ENCODE measurements at places on chromosomes 4 and X.

- no peak for DNase-seq
Measured at GRCh38 chr4:53863158-53863557, 201.2 kb downstream of the CHIC2 start.

GRCh38 chr4:15233626-15234025, 194.2 kb upstream of the C1QTNF7 start:
- DNase-seq: no peak

- no peak for DNase-seq
Measured at GRCh38 chr4:182547435-182547834, 304.2 kb downstream of the TENM3 start.

DNA sequence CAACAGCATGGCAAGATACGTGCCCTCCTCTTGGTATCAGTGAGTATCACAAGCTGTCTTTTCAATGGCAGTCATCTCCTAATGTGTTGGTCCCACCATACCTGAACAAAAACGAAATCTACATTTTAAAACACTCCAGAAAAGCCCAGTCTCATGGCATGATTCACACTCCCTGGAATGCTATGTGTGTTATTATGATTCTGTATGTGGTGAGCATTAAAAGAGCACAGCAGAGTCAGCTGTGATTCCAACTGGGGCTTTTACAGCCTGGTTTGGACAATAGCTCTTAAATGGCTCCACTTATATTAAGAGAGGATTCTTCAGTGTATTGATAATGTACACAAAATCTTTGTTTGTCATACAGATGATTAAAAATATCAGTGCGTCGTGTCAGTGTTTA, 274.1 kb upstream of the GK2 start:
- DNase-seq: no peak

GRCh38 chrX:51893931-51894696, 691 bp downstream of the MAGED1 start:
- no peak for DNase-seq

DNA sequence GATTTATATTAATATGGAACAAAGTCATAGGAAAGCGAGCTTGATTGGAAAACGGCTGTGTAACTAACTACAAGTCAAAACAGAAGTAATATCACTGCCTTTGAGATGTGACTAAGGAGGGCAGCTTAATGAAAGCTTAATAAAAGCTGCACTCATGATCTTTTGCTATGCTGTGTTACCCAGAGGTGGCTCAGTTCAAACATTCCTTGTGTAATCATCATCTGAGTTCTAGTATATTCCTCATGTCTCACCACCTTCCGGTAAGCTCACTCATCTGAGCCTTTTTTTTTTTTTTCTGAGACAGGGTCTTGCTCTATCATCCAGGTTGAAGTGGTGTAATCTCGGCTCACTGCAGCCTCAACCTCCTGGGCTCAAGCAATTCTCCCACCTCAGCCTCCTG, 5.0 kb downstream of the GRPEL1 start:
- no peak for DNase-seq

DNA sequence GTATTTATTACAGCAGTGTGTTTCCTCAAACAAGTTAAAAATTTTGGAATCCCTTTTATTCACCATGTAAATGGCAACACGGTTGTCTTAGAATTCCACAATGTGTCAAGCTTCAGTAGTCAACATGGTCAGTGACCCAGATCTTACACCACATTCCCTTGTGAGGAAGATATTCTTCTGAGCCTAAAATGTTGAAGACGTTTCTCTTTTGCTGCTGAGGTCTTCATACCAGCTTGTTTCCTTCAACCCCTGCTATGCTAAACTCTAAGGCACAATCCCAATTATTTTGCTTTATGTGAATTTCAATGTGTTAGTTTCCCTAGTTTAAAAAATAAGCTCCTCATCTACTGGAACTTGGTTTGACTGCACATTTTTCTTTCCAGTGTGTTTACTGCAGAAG, 17.6 kb upstream of the LDB2 start:
- no peak for DNase-seq

DNA sequence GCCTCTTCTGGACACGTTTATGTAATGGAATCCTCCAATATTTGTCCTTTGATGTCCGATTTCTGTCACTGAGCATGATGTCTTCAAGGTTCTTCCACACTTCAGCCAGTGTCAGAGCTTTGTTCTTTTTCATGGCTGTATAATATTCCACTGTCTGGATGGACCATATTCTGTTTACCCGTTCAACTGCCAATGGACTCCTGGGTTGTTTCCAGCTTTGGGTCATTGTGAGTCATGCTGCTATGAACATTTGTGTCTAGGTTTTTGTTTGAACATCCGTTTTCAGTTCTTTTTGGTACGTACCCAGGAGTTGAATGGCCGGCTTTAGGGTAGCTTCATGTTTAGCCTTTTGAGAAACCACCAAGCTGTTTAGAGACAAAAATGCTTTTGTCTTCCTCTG, 93.2 kb downstream of the SHOX start:
- DNase-seq: no peak

DNA sequence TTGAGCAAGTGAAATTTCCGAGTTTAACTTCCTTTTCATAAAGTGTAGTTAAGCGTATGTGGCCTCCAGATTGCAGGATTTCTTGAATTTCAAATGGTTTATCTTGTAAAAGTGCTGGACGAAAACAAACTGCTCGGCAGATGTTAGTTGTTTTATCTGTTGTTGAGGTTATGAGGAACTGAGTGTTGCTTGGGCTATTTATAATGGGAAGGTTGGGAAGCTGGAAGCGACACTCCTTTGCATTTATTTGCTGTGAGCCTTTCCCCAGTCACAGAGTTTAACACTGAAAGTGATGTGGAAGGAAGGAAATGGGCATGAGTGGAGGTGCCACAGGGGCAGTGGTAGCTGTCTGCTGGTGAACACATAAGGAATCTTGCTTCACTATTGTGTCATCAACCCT, 284.9 kb downstream of the PCDH7 start:
- DNase-seq: no peak

GRCh38 chr4:111016416-111016815, 393.5 kb upstream of the PITX2 start:
- no peak for DNase-seq
